A673 (cell line): ENCODE measurements at places on chromosomes 1 and 21.

- no peak for DNase-seq
Measured at GRCh38 chr21:37059181-37059580, 13.7 kb downstream of the PIGP start.

- DNase-seq, result no peak
Measured at GRCh38 chr1:61655453-61655852, 69.5 kb downstream of the TM2D1 start.

DNA sequence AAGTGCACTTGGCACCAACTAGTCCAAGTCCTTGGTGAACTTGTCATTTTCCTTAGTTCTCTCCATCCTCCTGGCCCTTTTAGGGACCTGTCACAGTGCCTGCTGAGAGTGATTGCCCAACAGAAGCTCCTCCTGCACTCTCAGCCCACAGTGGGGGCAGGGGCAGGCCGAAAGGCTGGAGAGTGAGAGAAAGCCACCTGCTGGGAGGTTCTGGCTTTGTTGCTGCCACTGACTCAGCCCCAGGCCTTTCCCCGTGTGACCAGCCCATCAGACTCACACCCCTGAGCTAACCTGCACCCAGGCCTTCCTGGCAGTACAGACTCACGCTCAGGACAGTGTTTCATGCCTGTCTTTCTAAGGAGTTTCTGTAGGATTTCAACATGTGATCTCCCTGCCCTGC is 17.1 kb upstream of the PROK1 start:
- DNase-seq, result no peak

GRCh38 chr1:47767741-47768100 is 229.5 kb downstream of the TRABD2B start:
- no peak for DNase-seq

- DNase-seq, result no peak
Measured at GRCh38 chr1:168054117-168054516, 82.6 kb downstream of the GPR161 start.
